Stimulated activated CD8-positive, alpha-beta memory T cell treated with anti-CD3 and anti-CD28 coated beads, Interleukin-2, amount 100 ng/mL, for 1 hour (primary cell): ENCODE measurements at places on chromosomes 7 and 10.

DNA sequence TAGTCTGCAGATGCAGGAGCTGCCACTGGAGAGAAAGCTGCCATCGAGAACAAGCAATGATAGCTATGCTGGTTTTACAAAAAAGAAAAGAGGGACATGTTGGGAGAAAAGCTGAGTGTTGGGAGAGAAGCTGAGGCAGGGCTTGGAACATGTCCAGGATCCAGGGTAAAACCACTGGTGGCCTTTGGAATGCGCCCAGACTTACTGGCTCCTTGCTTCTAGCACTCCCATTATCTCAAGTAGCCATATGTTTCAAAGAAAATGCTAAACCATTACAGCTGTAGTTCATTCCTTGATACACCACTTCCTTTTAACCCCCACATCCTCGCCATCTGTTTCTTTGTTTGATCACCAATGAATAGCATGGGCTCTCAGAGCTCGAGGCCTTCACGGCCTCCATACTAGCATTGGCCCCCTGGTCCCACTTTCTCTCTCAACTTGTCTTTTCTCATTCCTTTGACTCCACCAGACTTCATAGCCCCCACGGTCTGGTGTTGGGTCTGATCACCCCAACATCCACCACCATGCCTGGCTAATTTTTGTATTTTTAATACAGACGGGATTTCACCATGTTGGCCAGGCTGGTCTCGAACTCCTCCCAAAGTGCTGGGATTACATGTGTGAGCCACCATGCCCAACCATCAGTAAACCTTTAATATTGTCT lies 23.8 kb upstream of the PLAC9 start:
- DNase-seq = no peak

GRCh38 chr7:131753620-131754222 lies 197.3 kb upstream of the PODXL start:
- no peak for DNase-seq

GRCh38 chr10:22803261-22803885 lies 89.0 kb upstream of the PIP4K2A start:
- no peak for DNase-seq

DNA sequence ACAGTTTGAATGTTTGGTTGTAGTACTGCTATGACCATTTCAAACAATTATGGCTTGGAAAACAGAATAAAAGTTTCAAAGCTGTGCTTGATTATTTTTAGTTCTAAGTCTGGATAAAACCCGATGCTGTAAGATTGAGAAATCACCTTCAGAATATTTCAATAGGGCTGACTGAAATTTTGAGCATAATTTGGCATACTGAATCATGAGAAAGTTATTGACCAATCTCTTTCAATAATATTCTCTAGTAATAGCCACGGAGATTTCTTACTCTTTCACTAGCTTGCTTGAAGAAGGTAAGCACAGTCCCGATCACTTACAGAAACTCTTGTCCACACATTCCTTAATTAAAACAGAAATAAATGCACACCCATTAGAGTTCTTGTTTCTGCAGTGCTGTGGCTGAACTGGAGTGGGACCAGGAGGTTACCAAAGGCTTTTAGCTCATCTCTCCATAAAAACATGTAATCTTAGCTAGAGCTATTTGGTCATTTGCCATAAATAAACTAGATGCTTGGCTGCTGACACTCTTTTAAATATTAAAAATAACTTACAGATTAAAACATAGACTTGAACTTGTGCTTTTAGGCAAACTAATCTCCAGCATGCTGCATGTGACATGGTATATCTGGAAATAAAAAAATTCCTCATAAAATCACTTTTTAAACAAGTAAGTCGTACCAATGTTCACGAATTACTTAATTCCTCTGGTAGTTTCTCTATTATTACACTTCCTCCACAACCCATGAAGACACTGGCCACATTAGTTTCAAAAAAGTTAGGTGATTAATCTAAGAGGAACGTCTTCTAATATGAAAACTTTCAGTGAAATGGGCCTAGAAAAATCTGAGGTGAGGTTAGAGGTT lies 97.8 kb downstream of the AGMO start:
- no peak for DNase-seq

- no peak for DNase-seq
These were observed 113.0 kb downstream of the ABLIM1 start for GRCh38 chr10:114545071-114545470.

DNA sequence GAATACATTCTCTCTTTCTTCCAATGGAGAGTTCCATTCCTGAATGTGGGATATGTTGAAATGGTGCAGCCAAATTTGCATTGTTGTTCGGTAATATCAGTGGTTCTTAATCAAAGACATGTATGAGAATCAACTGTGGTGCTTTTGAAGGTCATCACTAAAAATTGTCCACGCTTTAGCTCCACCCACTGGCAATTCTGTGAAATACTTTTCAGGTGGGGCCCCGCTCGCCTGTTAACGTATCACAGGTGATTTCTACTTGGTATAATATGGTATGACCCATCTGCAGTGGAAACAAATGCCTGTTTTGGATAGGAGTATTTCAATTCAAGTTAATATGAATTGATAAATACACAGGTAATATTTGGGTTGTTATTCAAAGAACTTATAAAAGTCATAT lies 178.4 kb downstream of the NSUN6 start:
- DNase-seq = no peak

DNA sequence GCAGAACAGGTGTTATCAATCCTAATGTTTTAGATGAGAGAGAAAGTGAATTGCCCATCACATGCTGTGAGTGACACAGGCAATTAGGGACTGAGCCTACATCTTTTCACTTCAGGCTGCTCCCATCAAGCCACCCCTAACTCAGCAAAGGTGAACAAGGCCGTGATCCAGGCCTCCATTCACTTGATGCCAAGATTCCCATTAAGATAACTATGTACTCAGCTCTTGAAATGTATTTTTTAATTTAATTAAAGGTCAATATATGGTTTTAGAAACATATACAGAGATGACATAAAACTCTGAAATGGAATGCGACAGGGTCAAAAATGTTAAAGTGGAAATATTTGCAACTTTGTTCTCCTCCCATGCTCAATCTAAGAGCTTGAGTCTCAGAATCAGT lies 27.9 kb upstream of the UBE2H start:
- no peak for DNase-seq

DNA sequence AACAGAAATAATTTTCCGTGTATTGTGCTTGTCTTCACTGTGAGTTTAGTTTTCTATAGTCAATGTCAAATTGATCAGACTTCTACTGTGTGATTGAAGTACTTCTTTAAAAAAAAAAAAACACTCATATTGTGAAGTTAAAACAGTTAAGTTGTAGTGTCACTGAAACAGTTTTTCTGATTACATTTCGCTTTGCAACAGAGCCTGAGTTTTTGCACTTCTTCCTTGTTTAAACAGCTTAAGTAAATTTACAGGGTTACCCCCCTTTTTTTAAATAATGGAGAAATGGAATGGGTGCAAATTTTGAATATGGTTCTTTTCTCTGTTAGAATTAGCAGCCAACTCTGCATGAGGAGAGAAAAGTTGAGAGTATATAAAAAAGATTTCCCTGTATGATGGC lies 117.3 kb downstream of the VTI1A start:
- no peak for DNase-seq

DNA sequence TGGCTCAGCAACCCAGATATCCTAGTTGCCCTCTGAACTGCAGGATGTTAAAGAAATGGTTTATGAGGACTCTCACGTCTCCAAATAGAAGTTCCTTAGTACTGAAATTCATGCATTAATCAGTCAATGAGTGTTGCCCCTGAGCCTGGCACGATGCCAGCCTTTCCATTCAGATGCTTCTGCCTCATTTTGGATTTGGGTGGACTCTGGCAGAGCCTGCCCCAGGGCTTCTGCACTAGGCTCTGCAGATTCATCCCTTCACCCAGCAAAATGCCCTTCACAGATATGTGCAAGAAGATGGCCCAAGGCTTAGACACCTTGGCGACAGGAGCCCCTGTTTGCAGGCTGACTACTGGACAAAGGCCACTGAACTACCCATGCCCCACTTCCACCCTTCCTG lies 747.8 kb downstream of the GRID1 start:
- no peak for DNase-seq

DNA sequence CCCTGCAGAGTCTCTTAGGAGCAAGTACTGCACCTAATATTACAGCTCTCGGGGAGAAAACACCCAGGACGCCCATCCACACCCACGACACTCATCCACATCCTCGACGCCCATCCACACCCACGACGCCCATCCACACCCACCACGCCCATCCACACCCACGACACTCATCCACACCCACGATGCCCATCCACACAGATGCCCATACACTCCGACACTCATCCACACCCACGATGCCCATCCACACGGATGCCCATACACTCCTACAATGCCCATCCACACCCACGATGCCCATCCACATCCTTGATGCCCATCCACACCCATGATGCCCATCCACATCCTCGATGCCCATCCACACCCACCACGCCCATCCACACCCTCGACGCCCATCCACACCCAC lies 503.1 kb downstream of the PTPRN2 start:
- no peak for DNase-seq

DNA sequence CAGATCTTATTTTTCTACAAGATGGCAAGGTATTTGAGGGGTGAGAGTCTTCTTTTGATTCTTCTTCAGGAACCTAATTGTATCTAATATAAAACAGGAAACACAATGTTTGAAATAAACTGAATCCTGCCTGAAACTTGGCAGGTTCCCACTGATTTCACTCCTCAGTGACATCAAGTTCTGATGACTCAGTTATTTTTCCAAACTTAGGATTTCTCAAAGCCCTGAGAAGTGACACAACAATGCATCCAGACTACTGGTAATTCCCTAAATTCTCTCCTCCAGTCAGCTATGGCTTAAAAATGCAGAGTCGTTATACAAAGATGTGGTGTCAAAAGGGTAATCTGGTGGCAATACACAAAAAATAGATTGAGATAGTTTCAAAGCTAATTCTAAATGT lies 80.9 kb downstream of the ABLIM1 start:
- no peak for DNase-seq

DNA sequence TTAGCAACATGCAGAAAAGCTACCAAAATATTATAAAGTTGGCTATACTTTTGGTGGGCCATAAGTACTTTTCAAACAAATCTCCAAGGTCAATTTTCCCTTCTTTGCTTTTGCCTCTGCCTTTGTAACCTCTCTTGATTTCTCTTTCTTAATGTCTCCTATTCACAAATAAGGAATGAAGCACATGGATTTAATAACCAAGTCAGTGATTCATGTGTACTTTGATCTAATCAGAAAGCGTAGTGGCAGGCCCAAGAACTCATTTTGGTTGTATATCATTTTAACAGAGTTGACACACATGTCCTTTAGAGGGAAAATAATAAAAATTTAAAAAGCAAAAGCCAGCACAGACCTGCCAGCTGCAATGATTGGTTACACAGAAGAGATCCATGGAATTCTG lies 93.7 kb downstream of the FZD1 start:
- DNase-seq = no peak

- no peak for DNase-seq
These were observed 173.9 kb upstream of the MBL2 start for GRCh38 chr10:52946486-52946885.

DNA sequence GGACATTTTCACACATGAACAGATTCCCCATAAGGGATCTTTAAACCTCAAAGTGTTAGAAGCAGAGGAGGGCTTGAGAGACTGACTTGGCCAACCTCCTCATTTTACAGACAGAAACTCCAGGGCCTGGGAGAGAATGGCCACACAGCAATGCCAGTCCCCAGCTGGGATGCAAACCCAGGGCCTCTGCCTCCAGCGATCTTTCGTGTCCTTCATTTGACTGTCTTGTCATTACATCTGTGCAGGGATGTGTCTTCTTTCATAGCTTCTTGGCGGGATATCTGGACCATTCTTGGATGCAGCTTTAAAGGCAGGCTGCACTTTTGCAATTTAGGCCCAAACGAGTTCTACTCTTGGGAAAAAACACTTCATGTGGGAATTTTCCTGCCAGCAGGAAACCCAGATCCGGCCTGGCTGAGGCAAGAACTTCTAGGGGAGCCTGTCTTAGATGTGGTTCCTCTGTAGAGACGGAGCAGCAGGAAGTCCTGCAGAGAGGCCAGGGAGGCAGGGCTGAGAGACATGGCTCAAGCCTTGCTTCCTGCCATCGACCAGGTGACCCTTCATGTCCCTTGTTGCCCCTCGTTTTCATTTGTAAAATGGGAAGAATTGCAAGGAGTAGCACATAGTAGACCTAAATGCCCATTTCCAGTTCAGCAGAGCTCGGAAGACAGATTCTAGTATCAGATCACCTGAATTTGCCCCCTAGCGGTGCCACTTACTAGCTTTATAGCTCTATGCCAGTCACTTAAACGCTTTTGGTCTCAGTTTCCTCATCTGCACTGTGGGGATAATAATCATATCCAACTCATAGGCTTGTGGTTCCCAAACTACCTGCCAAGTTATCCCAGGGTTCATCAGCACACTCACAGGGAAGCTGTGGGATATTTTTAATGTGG lies 43.9 kb upstream of the SLC29A3 start:
- DNase-seq = no peak

- DNase-seq = no peak
These were observed 34.8 kb upstream of the GPR37 start for GRCh38 chr7:124800386-124800785.

DNA sequence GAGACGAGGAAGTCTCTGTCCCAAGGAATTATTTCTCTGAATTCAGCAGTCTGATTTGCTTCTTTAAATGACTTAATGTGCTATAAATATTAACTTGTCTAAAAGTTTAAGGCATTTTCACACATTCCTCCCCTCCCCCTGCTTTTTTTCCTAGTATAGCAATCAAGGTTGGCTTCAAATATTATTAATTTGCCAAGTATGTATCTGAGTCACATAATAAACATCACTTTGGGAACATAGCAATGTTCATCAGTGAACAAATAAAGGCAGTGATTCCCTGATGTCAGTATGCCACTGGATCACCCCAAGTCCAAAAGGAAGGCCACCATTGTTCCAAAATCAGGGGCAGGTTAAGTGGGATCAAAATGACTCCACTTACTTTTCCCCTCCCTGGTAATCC lies 40.5 kb downstream of the PDE6C start:
- DNase-seq = no peak

DNA sequence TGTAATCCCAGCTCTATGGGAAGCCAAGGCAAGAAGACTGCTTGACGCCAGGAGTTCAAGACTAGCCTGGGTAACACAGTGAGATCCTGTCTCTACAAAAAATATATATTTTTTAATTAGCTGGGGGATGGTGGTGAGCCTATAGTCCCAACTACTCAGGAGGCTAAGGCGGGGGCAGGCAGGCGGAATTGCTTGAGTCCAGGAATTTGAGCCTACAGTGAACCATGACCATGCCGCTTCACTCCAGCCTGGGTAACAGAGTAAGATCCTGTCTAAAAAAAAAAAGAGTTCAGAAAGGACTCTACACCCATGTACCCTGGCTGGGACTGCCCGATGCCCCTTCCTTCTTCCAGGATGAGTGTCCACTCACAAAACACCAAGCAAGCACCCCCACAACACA lies 648.7 kb downstream of the PARD3 start:
- DNase-seq = no peak

DNA sequence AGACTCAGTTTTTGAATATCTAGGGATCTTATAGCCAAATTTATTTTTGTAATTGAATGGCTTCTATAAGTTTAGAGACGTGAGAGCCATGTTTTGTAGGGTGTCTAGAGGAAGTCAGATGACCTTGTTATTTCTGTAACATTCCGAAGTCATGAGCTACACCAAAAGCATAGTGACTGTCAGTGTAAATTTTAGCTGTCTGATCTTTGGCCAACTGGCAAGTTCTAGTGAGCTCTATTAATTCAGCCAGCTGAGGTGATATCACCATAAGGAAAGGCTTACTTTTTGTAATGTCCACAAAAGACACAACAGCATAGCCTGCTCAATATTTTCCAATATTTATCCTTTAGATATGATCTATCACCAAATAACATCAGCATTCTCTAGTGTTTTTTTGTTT lies 9.9 kb upstream of the NT5C3A start:
- no peak for DNase-seq
